ENCODE measurements at places on chromosomes 12 and 14.

- DNase-seq: peak; percentile 84
Measured at GRCh38 chr12:95548056-95548538, 3.2 kb downstream of the USP44 start.

GRCh38 chr12:124861492-124861891 lies 2.2 kb downstream of the SCARB1 start:
- DNase-seq: no peak

DNA sequence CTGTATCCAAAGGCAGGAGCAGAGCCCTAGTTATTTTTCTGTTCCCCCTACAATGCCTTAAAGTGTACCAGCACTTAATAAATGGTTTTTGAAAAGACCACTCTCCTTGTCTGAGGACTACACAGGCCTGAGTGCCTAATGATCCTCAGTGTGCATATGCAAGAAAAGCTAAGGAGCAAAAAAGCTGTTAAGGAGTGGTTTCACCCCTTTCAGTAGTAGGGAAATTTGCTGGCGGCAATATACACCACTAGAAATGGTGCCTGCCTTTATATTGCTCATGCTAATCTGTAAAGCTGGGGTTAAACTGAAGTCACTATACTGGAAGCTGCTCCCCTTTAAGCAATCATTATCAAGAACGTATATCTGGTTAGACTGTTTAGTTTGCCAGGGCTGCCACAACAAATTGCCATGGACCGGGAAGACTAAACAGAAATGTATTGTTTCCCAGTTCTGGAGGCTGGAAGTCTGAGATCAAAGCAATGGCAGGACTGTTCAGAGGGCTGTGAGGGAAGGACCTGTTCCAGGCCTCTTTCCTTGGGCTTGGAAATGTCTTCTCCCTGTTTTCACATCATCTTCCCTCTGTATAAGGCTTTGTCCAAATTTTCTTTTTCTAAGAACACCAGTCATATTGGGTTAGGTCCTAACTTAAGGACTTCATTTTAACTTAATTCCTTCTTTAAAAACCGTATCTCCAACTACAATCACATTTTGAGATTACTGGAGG lies 30.2 kb downstream of the PRDM4 start:
- DNase-seq: no peak

- DNase-seq: no peak
Measured at GRCh38 chr14:99996951-99997571, 68.2 kb upstream of the EVL start.

- DNase-seq: no peak
Measured at GRCh38 chr12:116194935-116195431, 82.5 kb downstream of the MED13L start.

DNA sequence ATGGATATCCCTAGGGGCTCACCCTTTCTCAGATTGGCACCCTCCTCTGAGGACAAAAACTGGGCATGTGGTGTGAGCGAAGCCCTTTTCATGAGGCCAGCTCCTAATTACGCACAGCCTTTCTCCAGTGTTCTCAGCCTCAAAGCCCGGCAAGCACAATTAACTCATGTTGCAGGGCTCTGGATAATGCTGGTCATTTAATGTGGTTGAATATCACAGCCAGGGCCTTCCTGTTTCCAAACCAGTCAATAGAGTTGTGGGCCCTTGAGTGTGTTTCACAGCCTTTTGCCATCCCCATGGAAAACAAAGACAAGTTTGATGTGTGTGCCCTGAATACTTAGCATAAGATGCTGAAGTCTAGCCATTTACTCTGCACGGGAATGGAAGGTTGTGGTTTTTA lies 114.2 kb upstream of the ARHGAP5 start:
- DNase-seq: peak; percentile 56

DNA sequence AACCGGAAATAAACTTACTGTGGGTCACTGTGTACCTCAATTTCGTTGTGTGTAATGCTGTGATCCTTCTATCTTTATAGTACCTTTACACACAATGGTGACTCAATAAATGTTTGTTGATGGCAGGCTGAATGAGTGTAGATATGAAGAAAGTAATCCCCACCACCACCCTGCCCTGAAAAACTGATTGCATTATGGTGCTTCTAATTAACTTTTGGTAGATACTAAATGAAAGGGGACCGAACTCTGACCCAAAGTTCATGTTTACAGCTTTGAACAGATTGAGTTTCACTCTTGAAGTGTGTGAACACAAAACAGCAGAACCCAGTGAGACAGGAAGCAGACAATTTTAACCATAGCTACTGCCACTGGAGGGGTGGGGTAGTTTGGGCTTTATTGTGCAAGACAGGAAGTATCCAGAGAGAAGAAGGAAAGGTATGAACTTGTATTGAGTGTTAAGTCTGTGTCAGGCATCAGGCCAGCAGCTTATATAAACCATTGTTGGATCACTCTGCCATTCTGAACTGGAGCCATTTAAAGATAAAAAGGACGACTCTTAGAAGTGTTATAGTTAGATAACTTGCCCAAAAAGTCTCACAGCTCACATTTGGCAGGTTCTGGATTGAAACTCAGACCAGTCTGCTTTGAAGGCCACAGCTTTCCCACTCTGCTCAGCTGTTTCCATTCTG lies 197.0 kb upstream of the AMIGO2 start:
- DNase-seq: no peak

DNA sequence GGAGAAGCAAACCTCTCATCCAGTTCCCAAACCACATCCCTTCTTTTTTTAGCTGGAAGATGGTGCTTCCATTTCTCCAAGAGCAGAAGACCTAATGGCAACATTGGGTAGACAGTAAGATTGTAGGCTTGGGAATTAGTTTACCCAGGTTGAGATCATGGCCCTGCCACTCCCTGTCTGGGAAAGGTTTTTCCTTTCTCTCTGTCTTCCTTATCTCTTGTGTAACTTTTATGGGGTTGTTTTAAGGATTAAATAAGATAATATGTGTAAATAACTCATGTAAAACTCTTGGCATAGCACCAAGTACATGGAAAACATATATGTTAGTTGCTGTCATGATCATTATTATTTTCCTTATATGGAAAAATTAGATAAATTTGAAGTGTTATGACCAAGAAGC lies 23.2 kb upstream of the PSMA6 start:
- DNase-seq: no peak

GRCh38 chr12:47102406-47102805 lies 22.6 kb upstream of the AMIGO2 start:
- no peak for DNase-seq

GRCh38 chr12:45216983-45217485 lies 1.1 kb downstream of the ANO6 start:
- DNase-seq: no peak

DNA sequence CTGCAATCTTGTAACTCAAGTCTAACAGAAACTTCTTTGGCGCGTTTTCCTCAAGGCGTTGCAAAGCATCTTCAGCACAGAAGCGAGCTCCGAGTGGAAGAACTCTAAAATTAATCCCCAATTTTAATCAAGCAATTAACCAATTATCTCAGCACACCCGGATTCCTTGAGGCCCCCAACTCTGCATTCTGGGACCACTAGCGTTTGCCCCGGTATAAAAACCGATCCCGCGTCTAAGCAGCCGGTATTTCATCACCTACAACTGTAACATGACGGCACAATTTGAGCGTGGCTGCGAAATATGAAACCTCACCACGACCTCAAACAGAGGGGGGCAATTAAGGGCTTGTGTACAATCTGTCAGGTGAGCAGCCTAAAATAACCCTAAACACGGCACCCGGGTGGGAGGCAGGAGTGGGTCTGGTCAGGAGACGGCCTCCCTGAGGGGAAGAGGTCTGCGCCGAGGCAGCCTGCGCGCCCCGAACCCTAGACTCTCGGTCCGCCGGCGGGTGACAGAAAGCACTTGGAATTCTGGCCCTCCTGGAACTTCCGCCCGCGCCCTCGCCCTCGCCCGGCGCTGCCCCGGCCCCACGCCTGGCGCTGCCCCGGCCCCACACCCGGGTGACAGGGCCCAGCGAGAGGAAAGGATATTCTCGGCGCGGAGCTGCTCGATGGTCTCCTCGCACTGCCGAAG lies 594 bp downstream of the ZCCHC8 start:
- no peak for DNase-seq

- no peak for DNase-seq
Measured at GRCh38 chr12:52239767-52240166, 6.7 kb downstream of the KRT7 start.

- no peak for DNase-seq
Measured at GRCh38 chr12:9732921-9733461, at the start of gene CLECL1. Gene CLECL1 (minus strand): TSS chr12:9733097.

DNA sequence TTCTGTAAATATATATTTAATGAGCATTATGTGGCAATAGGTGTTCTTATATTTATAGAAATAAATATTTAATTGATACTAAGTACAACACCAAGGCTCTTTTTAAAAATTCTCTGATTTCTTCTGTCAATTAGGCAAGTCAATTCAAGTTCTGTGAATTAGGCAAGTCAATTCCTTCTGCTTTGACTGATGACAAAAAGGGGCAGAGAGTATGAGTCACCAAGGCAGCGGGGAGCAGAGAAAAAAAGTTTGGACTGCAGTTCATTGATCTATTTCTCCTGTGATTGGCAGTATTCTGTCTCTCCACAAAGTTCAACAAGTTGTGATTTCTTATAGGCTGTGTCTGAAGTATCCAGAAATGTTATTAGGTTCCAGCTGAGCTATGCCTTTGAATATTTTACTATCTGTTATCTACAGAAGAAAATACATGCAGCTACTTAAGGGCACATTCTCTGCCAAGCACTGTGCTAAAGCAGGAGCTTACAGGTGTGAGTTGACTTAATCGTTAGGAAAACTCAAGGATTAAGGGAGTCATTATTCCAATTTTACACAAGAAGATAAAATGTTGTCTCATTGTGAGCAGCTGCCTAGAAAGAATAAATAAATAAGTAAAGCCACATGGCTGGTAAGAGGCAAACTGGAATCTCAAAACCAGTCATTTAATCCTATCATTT lies 206.4 kb upstream of the ALG10B start:
- no peak for DNase-seq

- DNase-seq: peak; percentile 57
Measured at GRCh38 chr12:111404362-111405148, 1.2 kb upstream of the SH2B3 start.

GRCh38 chr12:94982456-94982855 lies 21.0 kb downstream of the NDUFA12 start:
- peak; percentile 19 for DNase-seq

GRCh38 chr12:6620137-6620884 lies 13.1 kb upstream of the CHD4 start:
- peak; percentile 92 for DNase-seq

- no peak for DNase-seq
Measured at GRCh38 chr12:27901959-27902358, 70.6 kb downstream of the PTHLH start.

DNA sequence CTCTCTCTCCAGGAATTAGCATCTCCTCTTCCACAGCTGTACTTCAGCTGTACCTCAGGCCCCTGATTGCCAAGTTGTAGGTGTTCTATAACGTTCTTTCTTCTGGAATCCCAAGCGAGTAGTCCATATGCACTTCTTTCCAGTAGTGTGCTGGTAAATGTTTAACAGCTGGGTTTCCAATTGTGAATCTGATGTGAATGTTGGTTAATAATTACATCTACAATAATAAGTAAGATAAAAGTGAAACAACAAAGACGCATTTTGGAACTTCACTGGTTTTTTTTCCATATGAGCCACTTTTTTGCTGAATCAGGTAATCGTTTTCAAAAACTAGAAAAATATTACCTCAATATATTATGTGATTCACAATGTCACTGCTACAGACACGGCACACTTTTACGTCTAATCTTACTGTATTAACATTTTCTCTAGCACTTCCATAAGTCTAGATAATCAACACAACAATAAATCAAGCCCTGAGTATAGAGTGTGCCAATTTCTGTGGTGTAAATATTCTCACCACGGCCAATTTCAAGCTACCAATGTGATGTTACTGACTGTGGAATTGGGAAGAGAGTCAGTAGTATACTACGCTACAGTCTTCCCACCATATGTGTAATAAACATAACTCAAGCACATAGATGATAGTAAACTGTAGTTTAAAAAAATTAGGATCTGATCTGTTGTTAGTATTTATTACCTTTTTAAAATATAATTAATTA lies 113.0 kb downstream of the ZFP36L1 start:
- DNase-seq: no peak

DNA sequence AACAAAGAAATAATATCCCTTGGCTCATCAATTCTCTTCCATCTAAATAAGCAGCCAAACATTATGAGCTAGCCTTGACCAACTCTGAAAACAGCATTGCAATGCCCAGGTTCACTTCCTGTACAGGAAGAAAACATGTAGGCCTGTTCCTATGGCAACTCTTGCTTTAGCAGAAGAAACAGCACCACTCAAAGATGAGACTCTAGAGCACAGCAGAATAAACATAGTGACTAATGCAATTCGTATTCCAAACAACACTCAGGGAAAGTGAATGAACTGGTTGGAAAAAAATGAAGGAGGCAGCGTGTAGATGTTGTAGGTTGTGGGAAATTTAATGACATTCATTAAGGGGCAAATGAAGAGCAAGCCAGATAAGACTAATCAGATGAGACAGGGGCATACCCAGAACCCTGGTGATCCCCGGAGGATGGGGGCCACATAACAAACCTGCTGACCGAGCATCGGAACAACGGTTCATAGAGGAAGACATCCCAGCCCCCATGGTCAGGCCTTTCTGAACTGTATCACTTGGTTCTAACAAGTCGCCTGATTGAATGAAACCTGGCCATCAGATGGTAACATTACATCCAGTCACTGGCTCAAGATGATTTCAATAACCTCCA lies 9.0 kb downstream of the ARHGDIB start:
- DNase-seq: no peak

DNA sequence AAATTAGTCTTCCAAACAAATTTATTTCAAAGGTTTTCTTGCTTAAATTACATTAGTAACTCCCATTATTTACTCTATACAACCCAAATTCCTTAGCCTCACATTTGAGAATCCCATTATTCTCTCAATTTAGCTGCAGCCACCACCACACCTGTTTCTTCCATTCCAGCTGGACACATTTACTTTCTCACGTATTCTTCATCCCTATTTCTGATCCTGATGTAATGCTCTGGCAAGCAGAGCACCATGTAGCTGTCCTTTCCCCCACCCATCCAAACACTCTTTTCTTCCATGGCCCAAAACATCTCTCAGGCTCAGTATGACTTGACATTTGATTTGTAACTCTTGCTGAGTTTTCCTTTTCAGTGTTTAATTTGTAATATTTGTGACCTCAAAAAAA lies 240.2 kb upstream of the CLEC14A start:
- DNase-seq: no peak

GRCh38 chr12:76183459-76184186 lies 99.1 kb upstream of the NAP1L1 start:
- no peak for DNase-seq

- peak; percentile 65 for DNase-seq
Measured at GRCh38 chr14:68794130-68794850, 1.4 kb upstream of the ZFP36L1 start.
